ENCODE measurements at places on chromosomes 12 and 14. TPM values are rescaled to one million over a fixed set of nuclear protein-coding genes. Genes with fewer than 3 reads are reported as not detected.

DNA sequence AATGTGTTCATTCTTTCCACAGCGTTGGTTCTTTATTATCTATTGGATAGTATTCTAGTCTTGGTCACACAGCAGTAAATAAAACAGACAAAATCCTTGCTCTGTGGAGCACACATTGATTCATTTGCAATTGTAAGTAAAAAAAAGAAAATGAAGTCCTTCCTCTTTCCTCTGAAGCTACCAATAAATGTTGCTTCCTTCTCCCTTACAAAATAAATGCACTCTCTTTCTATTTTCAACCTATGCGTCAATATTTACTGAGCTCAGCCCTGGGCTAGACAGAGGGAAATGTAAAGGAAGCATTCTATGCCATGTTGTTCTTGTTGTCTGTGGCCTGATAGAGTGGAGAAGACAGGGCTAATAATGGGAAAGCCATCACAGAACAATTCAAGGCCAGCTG lies 2.9 kb downstream of the ABHD12B start:
- no peak for ATAC-seq

The RIC8B gene
- total RNA-seq: 3.0 TPM

DNA sequence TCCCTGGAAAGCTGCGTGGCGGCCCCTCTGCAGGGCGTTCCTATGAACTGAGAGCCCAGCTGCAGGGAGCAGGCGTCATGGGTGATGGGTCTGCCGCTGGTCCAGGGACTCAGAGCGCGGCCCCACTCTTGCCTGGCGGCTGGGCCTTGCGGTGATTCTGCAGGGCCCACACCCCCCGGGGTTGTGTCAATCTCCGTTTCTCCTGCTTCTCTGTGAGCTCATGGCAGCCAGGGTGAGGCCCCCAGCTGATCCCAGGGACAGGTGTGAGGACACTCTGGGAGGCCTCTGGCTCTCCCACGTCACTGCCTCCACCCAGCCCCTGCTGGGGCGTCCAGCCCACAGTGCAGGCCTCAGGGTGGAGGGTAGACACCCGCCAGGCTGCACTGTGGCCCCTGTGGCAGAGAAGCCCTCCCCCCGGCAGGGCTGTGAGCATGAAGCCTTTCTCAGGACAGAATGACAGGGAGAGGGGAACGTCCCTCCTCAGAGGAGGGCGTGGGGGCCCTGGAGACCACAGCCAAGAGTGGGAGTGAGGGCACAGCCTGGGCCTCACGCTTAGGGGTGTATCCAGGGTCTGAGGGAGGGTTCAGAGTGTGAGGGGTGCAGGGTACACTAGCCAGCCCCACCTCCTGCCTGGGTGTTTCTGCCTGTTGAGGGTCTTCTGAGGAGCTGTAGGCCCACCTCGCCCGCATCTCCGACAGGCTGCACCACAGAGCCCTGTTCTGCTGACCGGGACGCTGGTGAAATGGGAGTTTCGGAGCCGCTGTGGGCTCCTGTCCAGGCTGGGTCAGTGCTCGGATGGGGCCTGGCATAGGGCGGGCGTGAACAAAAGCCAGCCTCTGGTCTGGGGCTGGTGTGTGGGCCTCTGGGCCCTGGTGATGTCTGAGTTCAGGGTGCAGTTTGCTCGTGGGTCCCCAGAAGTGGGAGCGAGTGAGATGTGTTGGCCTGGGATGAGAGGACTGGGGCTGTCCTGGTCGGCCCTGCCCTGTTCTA lies 26.7 kb upstream of the CRIP2 start:
- ATAC-seq: no peak

DNA sequence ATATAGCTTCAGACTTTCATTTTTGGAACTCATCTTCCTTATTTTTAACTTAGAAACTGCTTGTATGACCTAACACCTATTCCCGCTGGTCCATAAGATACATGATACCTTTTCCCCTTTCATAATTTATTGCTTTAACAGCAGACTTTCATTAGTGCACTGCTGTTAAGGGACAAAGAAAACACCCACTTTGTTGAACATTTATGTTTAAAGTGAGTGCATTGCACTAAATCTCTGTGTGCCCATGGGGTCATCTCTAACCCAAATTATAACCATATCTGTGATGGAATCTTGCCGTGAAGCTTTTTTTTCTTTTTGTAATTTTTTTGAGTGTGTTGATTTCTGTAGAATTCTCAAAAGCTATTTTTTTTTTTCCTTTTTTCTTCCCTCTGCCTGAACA lies 261.8 kb downstream of the TMTC2 start:
- no peak for ATAC-seq

DNA sequence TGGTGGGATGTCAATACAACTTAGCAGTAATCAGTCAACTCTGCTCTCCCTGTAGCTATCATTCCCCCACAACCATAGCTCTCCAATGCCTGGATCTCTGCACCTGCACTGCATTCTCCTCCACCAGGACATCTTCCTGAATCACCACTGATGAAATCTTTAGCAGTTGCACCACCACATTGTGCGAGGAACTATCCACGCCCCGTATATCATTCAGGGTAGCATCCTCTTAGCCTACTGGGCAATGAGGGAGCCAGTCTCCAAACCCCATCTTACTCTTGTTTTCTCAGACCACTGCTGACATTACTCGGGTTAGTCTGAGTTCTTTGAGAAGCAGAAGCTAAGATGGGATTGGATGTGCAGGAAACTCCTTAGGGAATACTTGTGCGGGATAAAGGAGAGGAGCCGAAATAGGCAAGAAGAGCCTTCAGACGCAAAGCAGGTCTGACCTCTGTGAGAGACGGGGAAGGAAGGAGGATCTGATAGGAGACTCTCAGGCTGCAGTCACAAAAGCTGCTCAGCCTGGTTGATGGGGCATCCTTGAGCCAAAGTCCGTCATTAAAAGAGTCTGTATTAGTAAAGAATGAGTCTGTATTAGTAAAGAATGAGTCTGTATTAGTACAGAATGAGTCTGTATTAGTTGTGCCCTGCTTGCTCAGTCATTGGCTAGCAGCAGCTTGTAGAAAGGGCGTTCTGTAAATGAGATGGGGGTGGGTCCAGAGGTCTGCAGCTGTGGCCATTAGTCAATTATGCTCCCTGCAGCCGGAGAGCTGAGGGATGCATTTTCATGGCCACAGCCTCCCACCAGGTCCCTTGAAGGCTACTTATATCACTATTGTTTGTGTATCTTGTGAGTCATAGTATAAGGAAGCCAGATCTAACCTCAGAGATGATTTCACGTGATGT lies 49.6 kb upstream of the RASSF3 start:
- ATAC-seq: peak; percentile 33

GRCh38 chr12:93571365-93571924 lies 1.0 kb upstream of the SOCS2 start:
- ATAC-seq: peak; percentile 17

Data from esophagus mucosa (tissue), 1 donor.